SK-MEL-5 (cell line): ENCODE measurements at places on chromosomes 2 and 18. TPM values are rescaled to one million over a fixed set of nuclear protein-coding genes. Genes with fewer than 3 reads are reported as not detected.

DNA sequence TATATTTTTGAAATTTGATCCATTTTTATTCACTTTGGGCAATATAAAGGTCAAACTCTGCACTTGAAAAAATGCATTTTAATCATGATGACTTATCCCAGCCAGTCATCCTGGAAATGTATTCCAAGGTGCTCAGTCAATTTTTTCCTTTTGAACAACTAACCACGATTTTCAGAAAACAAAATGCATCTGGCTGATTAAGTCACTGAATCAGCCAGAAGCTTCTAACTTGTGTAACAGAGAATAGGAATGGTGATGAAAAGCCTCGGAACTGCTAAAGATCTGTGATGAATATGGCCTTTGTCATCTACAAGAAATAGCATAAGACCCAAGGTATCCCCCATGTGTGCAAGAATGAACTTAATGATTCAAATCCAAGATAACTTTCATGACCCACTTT, 572.7 kb downstream of the EPHA4 start:
- no peak for DNase-seq

The RALB gene
- total RNA-seq, result 31.5 and 33.5 TPM in 2 replicates

The GMCL1 gene
- 7.2 and 7.9 TPM in 2 replicates for total RNA-seq

The COL4A4 gene
- total RNA-seq, result not detected in 2 replicates

GRCh38 chr2:183117226-183117625, 7.0 kb upstream of the NUP35 start:
- no peak for DNase-seq

DNA sequence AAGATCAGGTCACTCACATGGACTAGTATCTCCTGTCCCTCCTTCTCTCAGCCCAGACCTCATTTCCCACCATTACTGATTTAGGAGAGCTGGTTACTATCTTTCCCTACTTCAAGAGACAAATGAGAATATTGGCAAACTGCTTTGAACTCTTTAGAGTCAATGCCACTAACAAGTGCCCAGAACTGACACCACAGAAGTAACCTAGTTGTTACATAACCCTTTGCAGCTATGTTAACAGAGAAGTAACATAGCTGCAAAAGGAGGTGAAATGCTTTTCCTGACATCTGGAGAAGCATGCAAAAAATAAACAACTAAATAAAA, 30.0 kb downstream of the TGFA start:
- DNase-seq, result no peak

- DNase-seq, result no peak
These were observed 94.4 kb downstream of the FANCL start for GRCh38 chr2:58146707-58147106.

The UGT1A3 gene
- not detected in 2 replicates for total RNA-seq

GRCh38 chr2:86623043-86623493, 597 bp downstream of the RNF103 start:
- no peak for DNase-seq

DNA sequence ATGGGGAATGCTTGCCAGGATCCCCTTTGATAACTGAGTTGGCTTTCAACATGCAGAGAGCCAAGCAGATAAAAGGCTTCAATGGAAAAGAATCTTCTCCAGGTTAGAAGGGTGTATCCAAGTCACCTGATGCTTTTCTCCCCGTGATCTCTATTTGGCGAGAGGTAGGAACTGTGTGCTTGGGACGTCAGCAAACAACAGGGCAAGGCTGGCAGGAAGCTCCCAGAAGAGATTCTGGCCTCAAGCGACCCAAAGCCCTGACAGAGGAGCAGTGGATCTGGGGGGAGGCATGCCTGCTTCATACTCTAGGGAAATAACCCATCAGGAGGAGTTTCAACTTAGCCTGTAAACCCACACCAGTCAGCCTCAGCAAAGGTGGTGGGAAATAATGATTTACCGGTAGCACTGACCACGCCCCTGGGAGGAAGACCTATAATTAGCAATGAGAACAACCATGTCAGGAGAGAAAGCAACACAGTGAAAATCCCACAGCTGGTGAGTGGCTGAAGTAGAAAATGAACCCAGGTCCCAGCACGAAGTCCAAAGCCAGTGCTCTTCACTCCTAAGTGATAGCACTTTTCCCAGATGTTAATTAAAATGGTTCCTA, 76.3 kb upstream of the SEC11C start:
- no peak for DNase-seq

- DNase-seq, result peak; percentile 39
These were observed 9.9 kb downstream of the NCAPH start for GRCh38 chr2:96345438-96345837.

GRCh38 chr18:27143580-27144287, 41.4 kb downstream of the CHST9 start:
- DNase-seq, result no peak

DNA sequence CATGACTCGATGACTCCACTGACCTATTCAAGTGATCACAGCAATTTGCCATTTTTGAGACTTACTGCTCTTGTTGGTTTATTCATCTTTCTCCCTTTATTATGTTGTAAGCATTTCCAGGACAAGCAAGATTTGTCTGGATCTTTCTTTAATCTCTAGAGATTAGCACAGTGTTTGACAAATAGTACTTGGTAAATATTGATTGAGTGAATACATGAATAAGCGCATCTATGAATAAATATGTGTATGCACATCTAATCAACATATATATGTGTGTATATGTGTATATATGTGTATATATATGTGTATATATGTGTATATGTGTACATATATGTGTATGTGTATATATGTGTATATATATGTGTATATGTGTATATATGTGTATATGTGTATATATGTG, 7.3 kb downstream of the TMX3 start:
- DNase-seq, result no peak

GRCh38 chr2:7567646-7568045, 650.4 kb downstream of the RNF144A start:
- DNase-seq, result no peak

DNA sequence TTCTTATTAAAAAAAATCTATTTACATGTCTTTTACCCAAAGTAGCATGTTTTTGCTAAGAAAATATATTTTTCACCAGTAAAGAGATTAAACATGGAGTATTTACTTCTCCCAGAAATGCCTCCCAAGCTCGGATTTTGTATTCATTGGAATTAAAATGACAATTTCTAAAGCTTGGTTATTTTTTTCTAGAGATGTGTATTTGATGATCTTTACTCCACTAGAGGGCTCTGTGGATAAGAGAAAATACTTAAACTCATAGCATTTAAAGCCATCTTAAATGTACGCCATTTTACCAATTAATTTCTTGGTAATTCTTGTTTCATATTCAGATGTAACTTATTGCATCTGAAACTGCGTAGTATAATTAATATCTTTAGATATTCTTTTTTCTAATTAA, 461.4 kb downstream of the GALR1 start:
- peak; percentile 16 for DNase-seq

DNA sequence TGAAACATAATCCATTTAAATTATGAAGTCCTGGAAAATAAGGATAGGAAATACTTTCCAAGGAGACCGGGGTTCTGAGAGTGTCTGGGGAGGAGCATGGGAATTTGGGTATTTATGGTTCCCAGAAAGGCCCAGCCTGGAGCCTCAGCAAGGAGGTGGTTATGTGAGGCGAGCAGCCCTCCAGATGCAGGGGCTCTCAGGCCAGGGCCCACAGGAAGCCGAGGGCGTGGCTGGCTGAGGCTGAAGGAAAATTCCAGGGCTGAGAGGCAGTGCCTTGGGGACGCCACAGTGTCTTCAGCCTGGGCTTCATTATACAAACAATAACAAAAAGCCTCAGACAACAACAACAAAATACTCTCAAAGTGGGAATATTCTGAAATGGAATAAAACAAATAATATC, 86.9 kb upstream of the SERPINE2 start:
- DNase-seq, result no peak

DNA sequence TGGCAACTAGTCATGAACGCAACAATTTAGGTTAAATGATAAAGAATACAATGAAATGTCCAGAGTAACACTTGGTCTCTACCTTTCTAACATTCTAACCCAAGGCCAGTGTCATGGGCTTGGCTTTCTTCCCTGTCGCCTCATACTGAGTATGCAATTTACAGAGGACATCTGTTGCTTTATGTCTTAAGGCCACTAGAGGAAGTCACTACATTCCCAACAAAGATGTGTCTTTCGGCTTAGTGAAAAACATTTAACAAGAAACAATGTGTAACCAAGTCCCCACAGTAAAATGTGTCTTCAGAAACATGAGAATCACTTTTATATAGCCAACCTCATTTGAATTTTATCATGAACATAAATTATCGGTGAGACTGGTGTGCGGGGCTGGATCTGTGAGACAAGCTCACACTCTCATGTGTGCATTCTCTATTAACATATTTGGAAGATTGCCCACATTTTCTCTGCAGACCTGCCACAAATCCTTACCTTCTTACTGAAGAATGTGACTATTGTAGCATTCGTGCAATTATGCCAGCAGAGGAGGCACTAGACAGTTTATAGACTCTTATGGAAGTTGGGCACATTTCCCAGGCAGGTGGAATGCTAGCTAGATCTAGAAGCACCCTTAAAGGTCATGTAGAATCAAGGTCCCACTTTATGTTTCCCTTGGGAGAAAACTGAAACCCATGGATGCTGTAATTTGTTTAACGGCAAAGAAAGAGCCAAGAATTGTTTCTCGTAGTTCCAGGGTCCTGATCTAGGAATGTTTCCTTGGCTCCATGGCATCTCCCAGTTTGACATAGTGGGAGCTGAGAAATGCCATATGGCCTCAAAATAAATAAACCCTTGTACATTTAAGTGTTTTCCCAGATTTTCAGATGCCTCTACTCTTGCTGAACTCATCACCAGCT, 101.8 kb downstream of the CD226 start:
- peak; percentile 26 for DNase-seq

GRCh38 chr2:26838121-26838906, 9.6 kb upstream of the DPYSL5 start:
- DNase-seq, result no peak

The TTN gene
- under 0.01 TPM in 2 replicates for total RNA-seq

GRCh38 chr2:182208421-182208820, 218.4 kb downstream of the PDE1A start:
- DNase-seq, result no peak

GRCh38 chr2:160790738-160791137, 297.1 kb upstream of the RBMS1 start:
- DNase-seq, result no peak

The PCARE gene
- total RNA-seq, result 0.03 TPM in 1 of 2 replicates, not detected in the other

The SPDYA gene
- 0.88 and 1.2 TPM in 2 replicates for total RNA-seq

- DNase-seq, result no peak
These were observed 28.2 kb upstream of the STAT4 start for GRCh38 chr2:191178806-191179514.

- no peak for DNase-seq
These were observed 41.5 kb downstream of the RNF144A start for GRCh38 chr2:6958616-6959235.

The LINC00305 gene
- not detected in 2 replicates for total RNA-seq

The RAB17 gene
- total RNA-seq, result 82.8 and 92.0 TPM in 2 replicates

The MBD1 gene
- 37.0 and 38.2 TPM in 2 replicates for total RNA-seq

GRCh38 chr2:2769481-2770431, 438.7 kb upstream of the MYT1L start:
- no peak for DNase-seq

The CHN1 gene
- total RNA-seq, result 3.4 and 5.7 TPM in 2 replicates

- no peak for DNase-seq
These were observed 111.9 kb downstream of the RGPD3 start for GRCh38 chr2:106356291-106356690.

- DNase-seq, result no peak
These were observed 1035.7 kb upstream of the POU3F3 start for GRCh38 chr2:103818176-103818575.

The CUL3 gene
- 52.9 and 61.2 TPM in 2 replicates for total RNA-seq

DNA sequence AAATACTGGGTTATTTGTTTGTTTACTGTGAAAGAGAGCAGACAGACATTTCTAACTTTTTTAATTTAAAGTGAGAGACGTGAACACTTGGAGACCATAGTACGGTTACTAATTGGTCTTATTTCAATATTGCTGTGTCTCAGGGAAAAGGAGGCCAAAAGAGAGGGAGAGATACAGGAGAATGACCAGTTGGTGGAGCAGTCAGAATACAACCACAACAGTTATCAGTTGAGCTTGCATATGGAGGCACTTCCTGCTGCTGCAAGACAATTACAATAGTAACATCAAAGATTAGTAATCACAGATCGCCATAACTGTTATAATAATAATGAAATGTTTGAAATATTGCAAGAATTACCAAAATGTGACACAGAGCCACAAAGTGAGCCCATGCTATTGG, 58.2 kb downstream of the TWSG1 start:
- peak; percentile 52 for DNase-seq

The CNGA3 gene
- not detected in 2 replicates for total RNA-seq

The UGT1A4 gene
- total RNA-seq, result not detected in 2 replicates

DNA sequence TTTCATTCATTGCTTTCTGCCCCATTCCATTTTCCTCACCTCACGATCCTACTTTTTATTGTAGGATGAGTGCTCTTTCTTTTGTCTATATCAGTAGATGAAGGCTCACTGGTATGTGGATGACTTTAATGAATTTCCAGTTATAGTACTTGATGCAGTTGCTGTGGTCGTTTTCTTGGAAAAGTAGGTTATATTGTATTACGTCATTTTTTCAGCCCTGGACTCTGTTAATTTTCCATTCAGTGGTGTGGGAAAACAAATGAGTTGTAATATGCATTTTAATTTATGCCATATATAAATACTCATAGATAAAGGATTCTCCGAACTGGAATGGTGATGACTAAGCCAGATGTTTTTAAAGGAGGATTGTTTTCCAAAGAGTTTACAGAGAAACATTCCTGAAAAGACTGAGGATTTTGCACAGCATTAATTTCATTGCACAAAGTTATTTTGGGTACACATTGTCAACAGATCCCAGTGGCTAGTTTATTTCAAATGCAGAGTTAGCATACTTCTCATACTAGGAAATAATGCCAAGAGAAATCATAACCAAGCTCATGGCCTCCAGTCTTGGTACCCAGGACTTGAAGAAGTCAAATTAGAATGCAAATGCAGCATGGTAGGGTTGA, 189.7 kb downstream of the PAX3 start:
- no peak for DNase-seq

DNA sequence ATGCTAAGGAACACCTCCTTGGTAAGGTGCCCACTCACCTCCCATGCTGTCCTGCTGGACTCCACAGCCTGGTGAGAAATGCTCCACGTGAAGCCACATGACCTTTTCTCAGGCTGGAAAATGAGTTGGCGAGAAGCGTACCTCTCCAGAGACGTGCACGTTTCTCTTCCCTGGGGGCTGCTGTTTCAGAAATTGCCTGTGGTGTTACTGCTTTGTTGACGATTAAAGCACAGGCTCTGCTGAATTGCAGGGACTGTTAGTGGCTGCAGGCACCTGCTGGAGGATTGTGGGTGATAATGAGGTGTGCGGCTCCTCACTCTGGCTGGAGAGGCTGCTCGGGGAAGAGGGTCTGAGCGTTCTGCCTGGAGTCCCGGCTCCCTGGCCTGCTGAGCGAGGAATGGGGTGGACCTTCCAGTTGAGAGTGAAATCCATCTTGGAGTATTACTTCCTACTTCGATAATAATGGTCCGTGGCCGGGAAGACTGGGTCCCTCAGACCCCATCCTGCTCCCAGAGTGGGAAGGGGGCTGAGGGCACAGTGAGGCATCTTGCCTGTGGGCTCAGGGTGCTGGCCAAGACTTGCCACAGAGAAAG, 199.3 kb upstream of the HDAC4 start:
- DNase-seq, result no peak
